SK-N-SH (cell line): ENCODE measurements at places on chromosomes 1 and 21.

GRCh38 chr1:214305164-214305751 lies 24.3 kb downstream of the SMYD2 start:
- no peak for DNase-seq

GRCh38 chr1:2503554-2504224 lies 22.7 kb downstream of the PANK4 start:
- peak; percentile 68 for DNase-seq

GRCh38 chr1:116762781-116763115 lies 8.5 kb downstream of the CD2 start:
- no peak for DNase-seq

DNA sequence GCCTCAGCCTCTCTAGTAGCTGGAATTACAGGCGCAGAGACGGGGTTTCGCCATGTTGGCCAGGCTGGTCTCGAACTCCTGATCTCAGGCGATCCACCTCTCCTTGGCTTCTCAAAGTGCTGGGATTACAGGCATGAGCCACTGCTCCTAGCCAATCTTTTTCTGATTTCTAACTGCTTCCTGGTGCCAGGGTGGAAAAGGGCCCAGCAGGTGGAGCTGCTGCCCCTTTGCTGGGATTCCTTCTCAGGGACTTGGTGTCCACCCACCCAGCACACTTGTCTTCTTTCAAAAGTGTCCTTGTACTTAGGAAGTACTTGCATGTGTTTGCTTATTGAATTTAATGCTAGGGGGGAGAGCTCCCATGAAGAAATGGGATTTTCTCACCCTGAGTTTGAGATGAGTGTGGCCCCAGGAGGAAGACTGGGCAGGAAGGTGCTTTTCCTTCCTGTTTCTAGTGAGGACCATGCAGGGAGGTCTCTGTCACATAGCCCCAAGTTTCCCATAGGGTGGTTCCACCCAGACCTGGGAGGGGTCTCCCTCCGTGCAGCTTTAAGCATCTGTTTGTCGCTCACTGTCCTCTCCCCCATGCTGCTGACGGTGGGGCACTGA lies 14.2 kb downstream of the UTP11 start:
- DNase-seq: no peak

- DNase-seq: no peak
Measured at GRCh38 chr1:213123536-213123935, 72.5 kb downstream of the RPS6KC1 start.

GRCh38 chr1:228982637-228983036 lies 247.4 kb downstream of the RHOU start:
- no peak for DNase-seq

- DNase-seq: no peak
Measured at GRCh38 chr1:67816095-67816475, 17.2 kb downstream of the GNG12 start.

DNA sequence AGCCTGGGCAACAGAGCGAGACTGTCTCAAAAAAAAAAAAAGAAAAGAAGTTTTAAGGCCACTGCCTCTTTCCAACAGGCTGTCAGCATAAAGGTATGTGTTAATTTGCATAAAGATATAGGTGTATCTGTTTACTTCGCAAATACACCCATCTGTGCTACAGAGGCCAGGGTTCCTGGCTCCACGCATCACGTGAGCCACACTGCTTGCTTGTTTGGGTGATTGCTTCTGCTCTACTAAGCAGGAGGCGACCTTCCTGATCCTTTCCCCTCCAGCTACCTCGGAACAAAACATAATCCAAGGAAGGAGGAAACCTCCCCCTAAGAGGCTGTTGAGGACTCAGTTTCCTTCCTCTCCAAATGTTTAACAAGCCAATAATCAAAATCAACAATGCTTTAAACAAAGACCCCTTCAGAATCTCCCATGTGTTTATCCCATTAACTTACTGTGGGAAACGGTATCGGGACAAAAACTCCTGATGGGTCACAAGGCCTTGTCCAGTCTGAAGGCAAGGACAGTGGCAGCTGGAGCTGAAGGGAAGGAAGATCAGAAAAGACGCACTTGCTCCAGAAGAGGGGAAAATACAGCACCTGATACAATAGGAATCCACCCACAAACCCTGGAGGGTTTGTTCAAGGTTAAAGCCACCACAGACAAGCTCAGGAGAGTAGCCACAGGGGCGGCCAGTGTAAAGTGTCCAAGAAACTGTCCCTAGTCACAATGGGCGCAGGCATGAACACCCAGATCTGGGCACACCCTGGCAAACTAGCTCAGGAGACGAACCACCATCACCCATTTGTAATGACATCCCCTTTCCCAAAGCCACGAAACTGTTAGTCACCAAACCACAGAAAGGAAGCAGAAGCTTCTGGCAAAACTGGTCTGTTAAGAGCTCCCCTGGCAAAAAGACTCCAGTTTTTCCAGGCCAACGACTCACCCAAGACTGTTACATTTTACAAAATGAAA lies 17.2 kb downstream of the CTNNBIP1 start:
- DNase-seq: no peak

GRCh38 chr1:30650038-30650967 lies 73.1 kb downstream of the MATN1 start:
- DNase-seq: peak; percentile 65

- DNase-seq: no peak
Measured at GRCh38 chr1:206472886-206473285, 2.6 kb downstream of the IKBKE start.

DNA sequence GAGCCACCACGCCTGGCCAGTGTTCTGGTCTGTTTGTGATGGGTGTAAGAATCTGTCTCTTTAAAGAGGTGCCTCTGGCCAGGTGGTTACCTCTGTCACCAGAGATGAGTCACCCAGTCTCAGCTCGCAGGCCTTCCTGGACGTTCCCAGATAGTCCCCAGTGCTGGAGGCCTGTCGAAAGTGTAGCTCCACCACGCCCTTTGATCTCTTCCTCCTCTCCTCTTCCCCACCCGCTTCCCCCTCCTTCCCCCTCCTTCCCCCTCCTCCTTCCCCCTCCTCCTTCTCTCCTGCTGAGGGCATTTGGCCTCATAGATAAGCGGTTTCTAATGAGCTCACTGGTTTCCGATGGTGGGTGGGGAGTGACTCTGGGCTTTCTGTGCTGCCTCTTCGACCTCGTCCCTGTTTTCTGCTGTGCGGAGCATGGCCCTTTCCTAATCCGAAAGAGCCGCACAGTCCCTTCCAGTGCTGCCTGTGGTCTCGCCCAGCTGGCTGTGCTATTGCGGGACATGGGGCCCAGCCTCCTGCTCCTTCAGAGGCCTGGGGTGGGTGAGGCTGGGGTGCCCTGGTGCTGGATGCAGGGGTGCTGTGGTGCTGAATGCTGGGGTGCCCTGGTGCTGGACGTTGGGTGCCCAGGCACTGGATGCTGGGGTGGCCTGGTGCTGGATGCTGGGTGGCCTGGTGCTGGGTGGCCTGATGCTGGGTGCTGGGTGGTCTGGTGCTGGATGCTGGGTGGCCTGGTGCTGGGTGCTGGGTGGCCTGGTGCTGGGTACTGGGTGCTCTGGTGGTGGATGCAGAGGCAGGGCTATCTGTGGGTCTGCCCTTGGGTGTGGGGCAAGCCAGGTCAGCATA lies 19.2 kb downstream of the AGPAT3 start:
- peak; percentile 49 for DNase-seq

GRCh38 chr1:3956527-3957170 lies 56.6 kb upstream of the C1orf174 start:
- no peak for DNase-seq

DNA sequence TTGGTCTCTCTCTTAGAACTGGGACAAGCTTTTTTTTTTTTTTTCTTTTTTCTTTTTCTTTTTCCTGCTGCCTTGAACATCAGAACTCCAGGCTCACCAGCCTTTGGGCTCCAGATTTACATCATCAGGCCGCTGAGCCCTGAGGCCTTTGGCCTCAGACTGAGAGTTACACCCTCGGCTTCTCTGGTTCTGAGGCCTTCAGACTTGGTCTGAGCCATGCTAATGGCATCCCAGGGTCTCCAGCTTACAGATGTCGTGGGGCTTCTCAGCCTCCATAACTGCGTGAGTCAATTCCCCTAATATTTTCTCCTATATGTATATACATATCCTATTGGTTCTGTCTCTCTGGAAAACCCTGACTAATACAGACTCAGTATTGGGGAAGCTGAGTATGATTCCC lies 36.5 kb upstream of the RC3H1 start:
- no peak for DNase-seq

GRCh38 chr1:117077267-117077666 lies 17.1 kb downstream of the TTF2 start:
- no peak for DNase-seq

DNA sequence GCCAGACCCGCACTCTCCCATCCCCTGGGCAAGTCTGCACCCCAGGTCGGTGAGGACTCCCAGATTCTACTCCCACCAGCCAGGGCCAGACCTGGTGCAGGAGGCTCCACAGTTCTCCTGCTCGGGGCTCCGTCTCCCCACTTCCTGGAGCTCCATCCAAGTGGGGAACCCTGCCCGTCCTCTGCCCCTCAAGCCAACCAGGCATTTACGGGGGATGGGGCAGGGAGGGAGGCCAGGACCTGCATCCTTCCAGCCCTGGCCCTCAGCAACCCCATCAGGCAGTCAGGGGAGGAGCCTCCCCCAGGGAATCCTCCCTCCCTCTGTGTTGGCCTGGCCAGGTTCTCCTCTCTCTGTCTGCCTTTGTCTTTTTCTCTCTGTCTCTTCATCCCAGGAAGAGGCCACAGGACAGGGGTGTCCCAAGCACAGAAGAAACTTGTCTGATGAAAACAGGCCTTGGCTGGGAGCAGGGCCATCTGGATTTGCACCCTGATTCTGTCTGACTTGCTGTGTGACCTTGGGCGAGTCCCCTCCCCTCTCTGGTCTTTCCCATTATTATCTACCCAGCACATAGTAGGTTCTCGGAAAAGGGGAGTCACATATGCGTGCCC lies 18.5 kb upstream of the EPHA2 start:
- DNase-seq: no peak
